ENCODE measurements at places on chromosomes 2 and 18. TPM values are rescaled to one million over a fixed set of nuclear protein-coding genes. Genes with fewer than 3 reads are reported as not detected.

GRCh38 chr2:85394976-85395375, 15.2 kb downstream of the CAPG start:
- H3K4me3 ChIP-seq, result no peak overlapping the region
- H3K27me3 ChIP-seq, result no peaks in the 10 kb centered on the region
- no peak for DNase-seq
- H3K27ac ChIP-seq, result no peak overlapping the region

GRCh38 chr2:26244309-26245230, at the start of the genes HADHA and HADHB:
HADHA (minus strand) TSS chr2:26244632; CDS start chr2:26244596, 36 bp downstream.
HADHB (plus strand) TSS chr2:26244939; CDS start chr2:26254255, 9,316 bp downstream.
- peak within 1 kb of the TSS; percentile 89 for H3K4me3 ChIP-seq
- peaks cover 18% of the 10 kb centered on the region for H3K4me1 ChIP-seq
- no peaks in the 10 kb centered on the region for H3K27me3 ChIP-seq
- no peaks in the 10 kb centered on the region for H3K36me3 ChIP-seq
- peak within 1 kb of the TSS; percentile 96 for H3K27ac ChIP-seq

KCNG2 gene
- not detected for total RNA-seq

ACADL gene
- 0.12 TPM for total RNA-seq

DNA sequence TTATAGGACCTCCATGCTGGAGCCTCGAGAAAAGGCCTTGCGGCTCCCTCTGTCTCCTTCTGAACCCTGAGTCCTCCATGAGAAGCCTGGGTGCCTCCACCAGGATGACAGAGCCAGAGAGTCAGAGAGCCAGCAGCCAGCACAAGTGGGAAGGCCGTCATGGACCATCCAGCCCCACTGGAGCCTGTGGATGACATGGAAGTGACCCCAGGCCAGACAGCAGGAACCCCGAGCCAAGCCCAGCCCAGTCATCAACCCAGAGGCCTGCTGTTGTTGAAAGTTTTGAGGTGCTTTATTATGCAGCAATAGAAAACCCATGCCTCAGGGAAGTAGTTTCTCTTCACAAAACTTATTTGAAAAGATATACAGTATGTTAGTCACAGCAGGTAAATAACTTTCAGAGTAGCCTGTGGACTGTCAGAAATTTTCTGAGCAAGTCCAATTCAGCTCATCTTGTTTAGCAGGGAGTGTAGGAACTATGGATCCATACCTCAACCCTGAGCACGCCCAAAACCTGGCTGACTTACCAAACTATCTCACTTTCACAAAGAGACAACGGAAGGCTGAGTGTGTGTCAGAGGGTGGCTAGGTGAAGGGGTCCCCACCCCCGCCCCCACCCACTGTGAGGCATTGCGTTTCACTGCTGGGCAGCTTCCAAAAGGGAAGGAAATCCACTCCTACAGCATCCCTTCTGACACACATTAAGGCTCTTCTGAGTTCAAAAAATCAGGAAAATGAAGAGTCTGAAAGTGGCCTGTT, 79.9 kb upstream of the NDUFV2 start:
- no peaks in the 10 kb centered on the region for H3K36me3 ChIP-seq
- no peak for DNase-seq
- H3K4me1 ChIP-seq, result no peaks in the 10 kb centered on the region
- no peak overlapping the region for H3K27ac ChIP-seq

GRCh38 chr2:39852831-39853230, 73.8 kb upstream of the THUMPD2 start:
- no peaks in the 10 kb centered on the region for H3K36me3 ChIP-seq
- H3K27ac ChIP-seq, result no peak overlapping the region
- DNase-seq, result no peak
- H3K4me1 ChIP-seq, result no peaks in the 10 kb centered on the region
- H3K27me3 ChIP-seq, result no peaks in the 10 kb centered on the region

DNA sequence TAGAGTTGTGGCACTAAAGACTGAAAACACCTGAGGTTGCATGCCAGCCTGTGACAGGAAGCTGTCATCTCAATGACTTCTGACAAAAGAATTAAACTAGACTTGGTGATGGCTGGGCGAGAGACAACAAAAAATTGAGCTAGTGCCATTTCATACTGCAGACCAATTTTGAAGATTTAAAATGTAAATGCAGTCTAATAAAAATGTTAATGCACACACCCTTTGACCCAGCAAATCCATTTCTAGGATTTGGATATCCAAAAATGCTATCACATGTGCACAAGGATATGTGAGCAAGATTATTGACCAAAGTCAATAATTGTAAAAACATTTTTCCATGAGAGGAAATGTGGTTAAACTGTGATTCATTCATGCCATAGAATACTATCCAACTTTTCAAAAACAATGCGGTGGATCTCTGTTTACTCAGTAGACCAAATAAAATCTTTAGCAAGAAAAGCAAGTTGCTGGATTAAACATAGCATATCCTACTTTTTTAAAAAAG, 5.6 kb downstream of the FBXO36 start:
- no peak for DNase-seq
- no peaks in the 10 kb centered on the region for H3K4me1 ChIP-seq
- no peaks in the 10 kb centered on the region for H3K27me3 ChIP-seq
- H3K4me3 ChIP-seq, result no peak overlapping the region

DNA sequence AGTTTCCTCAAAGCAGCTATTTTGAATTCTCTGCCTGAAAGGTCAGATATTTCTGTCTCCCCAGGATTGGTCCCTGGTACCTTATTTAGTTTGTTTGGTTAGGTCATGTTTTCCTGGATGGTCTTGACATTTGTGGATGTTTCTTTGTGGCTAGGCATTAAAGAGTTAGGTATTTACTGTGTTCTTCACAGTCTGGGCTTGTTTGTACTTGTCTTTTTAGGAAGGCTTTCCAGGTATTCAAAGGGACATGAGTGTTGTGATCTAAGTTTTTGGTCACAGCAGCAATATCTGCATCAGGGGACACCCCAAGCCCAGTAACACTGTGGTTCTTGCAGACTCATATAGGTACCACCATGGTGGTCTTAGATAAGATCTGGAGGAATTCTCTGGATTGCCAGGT, 11.8 kb downstream of the MYO3B start:
- no peaks in the 10 kb centered on the region for H3K36me3 ChIP-seq
- H3K27me3 ChIP-seq, result no peaks in the 10 kb centered on the region
- no peaks in the 10 kb centered on the region for H3K4me1 ChIP-seq
- DNase-seq, result no peak

CMPK2 gene
- 3.6 TPM for total RNA-seq

- no peak overlapping the region for H3K4me3 ChIP-seq
- no peak for DNase-seq
- H3K36me3 ChIP-seq, result no peaks in the 10 kb centered on the region
- H3K4me1 ChIP-seq, result no peaks in the 10 kb centered on the region
Observed at GRCh38 chr2:446963-447530, 159.2 kb upstream of the ALKAL2 start.

GRCh38 chr2:9739531-9739964, 103.7 kb upstream of the TAF1B start:
- no peaks in the 10 kb centered on the region for H3K36me3 ChIP-seq
- peaks cover 6% of the 10 kb centered on the region for H3K4me1 ChIP-seq
- DNase-seq, result peak; percentile 70
- peak overlapping the region; percentile 11 for H3K4me3 ChIP-seq

DNA sequence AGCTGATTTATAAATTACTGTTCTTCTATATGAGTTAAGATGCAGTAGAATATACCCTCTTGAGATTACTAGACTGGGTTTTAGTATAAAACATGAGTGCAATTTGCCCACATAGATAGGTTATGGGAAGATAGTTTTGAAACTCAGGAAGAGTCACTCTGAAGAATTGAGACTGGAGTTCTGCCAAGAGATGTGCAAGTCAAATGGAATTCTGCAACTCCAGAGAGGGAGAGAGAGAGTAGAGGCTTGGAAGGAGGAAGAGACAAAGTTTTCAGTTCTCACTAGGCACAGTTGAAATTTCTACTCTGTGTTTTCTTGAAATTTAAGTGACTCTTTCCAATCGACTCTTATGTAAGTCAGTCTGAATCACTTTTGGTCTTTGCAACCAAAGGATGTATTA, 878.8 kb downstream of the TSN start:
- H3K27me3 ChIP-seq, result no peaks in the 10 kb centered on the region
- no peaks in the 10 kb centered on the region for H3K4me1 ChIP-seq
- no peak overlapping the region for H3K4me3 ChIP-seq
- H3K27ac ChIP-seq, result no peak overlapping the region
- no peaks in the 10 kb centered on the region for H3K36me3 ChIP-seq

GRCh38 chr18:13409997-13410396, 191.4 kb downstream of the LDLRAD4 start:
- no peak for DNase-seq
- no peak overlapping the region for H3K27ac ChIP-seq
- no peak overlapping the region for H3K4me3 ChIP-seq
- H3K4me1 ChIP-seq, result peaks cover 7% of the 10 kb centered on the region
- no peaks in the 10 kb centered on the region for H3K36me3 ChIP-seq

DNA sequence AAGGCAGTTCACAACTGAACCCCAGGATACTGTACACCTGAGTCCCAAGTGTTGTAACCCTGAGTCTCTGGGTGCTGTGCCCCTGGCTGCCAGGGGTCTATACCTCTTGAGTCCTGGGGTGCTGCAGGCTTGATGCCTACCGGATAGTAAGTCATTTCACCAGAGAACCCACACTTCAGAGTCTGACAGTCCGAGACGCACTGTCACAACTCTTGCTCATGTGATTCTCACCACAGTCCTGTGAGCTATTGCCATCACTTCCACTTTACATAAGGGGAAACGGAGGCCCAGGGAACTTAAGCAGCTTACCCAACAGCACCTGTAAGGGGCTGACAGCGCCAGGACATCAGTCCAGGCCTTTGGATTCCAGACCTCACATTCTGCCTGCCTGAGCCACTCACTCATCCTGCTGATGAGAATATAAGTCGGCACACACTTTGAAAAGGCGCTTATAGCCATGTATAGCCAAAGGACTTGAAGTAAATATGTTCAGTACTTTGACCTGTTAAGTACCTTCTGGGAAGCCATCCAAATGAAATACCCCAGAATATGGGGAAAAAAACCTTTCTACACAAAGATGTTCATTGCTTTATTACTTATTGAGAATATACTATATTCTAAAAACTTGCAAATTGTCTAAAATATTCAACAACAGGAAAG, 180.7 kb upstream of the ID2 start:
- H3K36me3 ChIP-seq, result no peaks in the 10 kb centered on the region
- H3K27ac ChIP-seq, result peak overlapping the region; percentile 49
- no peaks in the 10 kb centered on the region for H3K27me3 ChIP-seq
- no peak for DNase-seq
